ENCODE measurements at places on chromosomes 1 and 21. TPM values are rescaled to one million over a fixed set of nuclear protein-coding genes. Genes with fewer than 3 reads are reported as not detected.

- no peak for DNase-seq
Observed at GRCh38 chr1:240597153-240597745, 14.7 kb downstream of the GREM2 start.

DNA sequence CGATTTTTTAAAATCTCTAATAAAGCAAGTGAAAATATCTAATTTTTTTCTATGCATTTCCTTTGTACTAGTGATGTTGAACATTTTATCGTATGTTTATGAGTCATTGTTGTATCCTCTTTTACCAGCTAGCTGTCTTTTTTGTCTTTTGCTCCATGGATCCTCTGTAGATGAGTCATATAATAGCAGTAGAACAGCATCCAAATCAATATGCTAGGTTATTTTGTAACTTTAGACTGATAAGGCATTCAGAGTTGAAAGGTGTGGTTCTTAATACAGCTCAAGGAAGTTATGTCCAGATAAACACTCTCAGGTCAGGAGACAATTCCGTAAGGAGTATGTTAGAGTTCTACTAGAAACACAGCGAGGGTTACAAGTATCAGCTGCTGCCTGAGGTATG, 31.9 kb downstream of the MAP10 start:
- peak; percentile 22 for DNase-seq

Gene EFNA1
- total RNA-seq: 0.28 TPM

- DNase-seq: no peak
Observed at GRCh38 chr1:119081700-119082099, 58.8 kb downstream of the WARS2 start.
